ENCODE measurements at places on chromosomes 12 and 14.

DNA sequence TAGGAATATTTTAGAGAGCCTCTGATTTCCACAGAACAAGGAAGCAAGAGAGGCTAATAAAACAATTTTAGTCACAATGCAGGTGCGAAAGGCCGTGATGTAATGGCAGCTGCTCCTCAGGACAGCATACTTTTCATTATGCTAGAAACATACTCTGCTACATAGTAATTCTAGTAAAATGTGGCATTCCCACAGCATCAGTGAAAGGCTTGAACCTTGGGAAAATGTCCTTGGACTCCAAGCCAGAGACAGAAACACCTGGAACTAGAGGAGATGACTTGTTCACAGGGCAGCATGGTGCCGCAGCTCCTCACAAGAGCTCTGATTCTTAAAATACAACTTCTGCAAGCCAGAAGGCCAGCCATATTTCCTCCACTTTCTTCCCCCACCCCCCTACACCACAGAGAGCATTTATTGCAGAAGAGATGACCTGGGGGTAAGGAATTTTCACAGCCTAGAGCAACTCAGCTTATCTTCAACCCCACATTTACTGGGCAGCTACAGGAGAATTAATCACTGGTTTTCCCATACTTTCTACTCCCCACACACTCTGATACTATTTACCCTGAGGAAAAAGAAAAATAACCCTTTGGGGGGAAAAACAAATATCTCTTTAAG lies 15.8 kb downstream of the ABCC9 start:
- no peak for DNase-seq

DNA sequence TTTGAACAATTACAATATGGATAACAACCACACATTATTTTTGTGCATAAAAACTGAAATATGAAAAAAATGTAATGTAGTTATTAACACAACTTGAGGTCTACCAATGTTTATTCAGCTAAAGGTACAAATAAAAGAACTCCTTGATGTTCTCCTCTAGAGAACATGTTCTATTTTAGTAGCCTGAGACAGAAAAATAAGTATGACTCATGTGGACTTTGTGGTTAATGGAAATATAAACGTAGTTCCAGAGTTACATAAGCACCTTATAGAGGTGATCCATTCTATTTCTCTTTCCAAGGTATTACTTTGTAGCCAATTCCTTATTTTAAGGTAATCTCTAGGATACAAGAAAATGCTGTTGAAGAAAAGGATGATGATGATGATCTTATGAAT lies 25.7 kb downstream of the ALKBH1 start:
- DNase-seq: no peak

GRCh38 chr12:68435816-68436215 lies 103.7 kb upstream of the MDM1 start:
- no peak for DNase-seq

- DNase-seq: no peak
Measured at GRCh38 chr12:73225941-73226340, 953.8 kb downstream of the TRHDE start.

DNA sequence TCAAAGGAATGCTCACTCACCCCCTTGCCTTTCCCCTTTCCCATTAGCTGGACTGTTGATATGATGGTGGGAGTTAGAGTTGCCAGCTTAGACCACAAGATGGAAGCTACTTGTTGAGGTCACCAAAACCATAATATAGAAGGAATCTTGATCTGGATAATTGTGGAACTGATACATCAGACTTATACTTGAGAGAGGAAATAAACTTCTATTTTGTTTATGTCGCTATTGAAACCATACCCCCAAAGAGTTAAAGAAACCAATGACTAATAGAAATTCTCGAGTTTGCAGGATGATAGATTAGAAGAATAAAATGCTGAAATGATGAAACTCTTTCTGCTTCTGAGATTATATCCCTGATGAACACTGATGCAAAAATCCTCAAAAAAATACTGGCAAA lies 37.9 kb downstream of the TDG start:
- DNase-seq: no peak

Data from stimulated activated CD4-positive, alpha-beta T cell treated with anti-CD3 and anti-CD28 coated beads, Interleukin-15, amount 100 ng/mL, for 1 hour (primary cell).